ENCODE measurements at places on chromosomes 6 and 20.

DNA sequence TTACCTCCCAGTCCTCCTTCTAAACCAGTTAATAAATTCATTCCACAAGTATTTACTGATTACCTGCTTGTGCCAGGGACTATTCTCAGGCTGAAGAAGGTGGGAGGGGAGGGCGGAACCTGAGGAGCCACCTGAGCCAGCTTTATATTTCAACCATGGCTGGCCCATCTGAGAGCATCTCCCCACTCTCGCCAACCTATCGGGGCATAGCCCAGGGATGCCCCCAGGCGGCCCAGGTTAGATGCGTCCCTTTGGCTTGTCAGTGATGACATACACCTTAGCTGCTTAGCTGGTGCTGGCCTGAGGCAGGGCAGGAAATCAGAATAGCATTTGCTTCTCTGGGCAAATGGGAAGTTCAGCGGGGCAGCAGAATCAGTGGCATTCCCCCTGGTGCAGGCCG is 4.9 kb upstream of the AAR2 start:
- DNase-seq, result no peak

DNA sequence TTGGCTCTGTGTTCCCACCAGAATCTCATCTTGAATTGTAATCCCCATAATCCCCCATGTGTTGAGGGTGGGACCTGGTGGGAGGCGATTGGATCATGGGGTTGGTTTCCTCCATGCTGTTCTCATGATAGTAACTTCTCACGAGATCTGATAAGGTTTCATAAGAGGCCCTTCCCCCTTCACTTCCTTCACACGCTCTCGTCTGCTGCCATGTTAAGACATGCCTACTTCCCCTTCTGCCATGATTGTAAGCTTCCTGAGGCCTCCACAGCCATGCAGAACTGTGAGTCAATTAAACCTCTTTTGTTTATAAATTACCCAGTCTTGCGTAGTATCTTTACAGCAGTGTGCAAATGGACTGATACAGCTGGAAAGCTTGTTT is 90.0 kb downstream of the ELOVL5 start:
- no peak for DNase-seq

DNA sequence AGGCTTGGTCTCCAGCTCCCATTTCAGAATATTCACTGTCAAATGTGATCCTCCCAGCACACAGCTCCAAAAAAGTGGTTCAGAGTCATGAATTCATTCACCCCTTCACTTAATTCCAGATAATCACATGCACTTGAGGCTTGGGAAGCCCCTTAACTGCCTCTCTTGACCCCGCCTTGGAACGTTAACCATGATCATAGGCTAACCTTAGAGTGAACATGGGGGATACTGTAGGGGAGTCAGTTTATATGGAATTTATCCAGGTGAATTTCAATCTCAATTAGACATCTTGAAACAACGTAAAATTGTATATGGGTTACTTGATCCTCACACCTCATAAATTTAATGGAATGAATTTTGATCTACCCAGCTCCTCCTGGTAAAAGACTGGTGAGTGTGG is 346.8 kb upstream of the ARID1B start:
- DNase-seq, result no peak

DNA sequence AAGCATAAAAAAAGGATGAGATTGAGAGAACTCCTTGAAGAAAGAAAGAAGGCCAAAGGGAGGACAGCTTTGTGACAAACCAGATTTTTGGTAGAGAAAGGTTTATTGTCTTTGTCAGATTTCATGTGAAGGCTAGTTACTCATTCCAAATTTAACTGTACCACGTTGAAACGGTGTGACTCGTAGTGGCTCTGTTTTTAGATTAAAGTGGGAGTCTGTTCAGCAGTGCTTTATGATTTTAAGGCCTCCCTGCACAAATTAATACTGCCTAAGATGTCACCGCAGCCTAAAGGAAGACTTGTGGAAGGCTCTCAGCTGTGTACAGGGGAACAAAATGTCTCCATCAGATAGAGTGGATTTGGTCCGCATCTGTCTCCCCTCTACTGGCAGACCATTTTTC is 35.9 kb downstream of the CDC40 start:
- no peak for DNase-seq

- DNase-seq, result no peak
Observed at GRCh38 chr6:24840187-24840586, 41.5 kb upstream of the ARMH2 start.

DNA sequence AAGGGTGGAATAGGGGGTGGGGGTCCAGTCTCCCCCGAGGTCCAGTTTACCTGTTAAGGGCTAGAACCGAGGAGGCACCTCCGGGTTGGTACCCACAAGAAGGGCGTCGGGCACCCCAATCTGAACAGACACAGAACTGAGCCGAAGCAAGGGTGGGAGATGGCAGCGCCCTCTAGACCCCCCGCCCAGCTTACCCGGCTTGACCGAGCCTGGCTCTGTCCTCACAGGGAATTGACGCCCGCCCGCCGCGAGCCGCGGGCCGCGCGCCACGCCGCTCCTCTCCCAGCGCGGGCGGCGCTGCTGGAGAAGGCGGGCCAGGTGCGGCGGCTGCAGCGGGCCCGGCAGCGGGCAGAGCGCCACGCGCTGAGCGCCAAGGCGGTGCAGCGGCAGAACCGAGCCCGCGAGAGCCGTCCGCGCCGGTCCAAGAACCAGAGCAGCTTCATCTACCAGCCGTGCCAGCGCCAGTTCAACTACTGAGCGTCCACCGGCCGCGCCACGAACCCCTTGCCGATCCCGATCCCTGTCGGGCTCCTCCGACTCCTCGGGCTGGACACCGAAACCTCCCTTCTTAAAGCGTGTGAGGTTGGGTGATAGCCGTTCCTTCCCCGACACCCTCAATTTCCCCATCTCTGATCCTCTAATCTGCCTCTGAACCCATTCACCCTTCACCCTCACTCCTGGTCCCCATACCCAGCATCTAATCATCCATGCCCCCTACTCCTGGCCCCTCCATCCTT is 5.9 kb downstream of the TP53INP2 start:
- no peak for DNase-seq

- DNase-seq, result peak; percentile 65
Observed at GRCh38 chr20:32535953-32536823, 48.9 kb downstream of the NOL4L start.

GRCh38 chr20:23434521-23435313 is 4.8 kb upstream of the CSTL1 start:
- no peak for DNase-seq

- DNase-seq, result no peak
Observed at GRCh38 chr6:17580518-17581048, 19.5 kb upstream of the FAM8A1 start.

DNA sequence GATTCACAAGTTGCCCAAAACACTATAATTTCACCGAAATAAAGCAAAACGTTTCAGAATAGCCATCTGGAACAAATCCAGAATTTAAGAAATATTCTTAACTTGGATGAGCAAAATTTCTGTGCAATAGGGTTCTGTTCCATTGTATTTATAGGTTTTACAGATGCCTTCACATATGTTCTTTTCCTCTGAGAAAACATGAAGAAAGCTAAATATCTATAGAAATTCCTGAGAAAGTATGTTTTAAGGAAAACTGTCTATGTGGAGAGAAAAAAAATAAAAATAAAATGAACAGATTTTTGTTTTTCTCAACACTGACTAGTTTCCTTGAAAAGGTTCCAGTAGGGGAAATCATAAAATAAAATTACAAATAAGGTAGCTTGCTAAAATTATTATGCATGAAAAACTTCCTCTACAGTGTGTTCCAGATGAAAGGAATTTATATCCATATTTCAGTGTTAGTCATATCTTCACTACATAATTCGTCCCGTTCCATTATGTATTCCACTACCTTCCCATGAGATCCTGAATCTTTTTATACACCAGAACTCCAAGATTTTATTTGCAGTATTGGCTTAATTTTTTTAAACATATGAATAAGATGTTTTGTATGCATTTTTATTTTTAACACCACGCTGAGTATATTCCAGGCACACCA is 42.4 kb upstream of the TMX4 start:
- no peak for DNase-seq

GRCh38 chr20:5024982-5025381 is 23.7 kb upstream of the SLC23A2 start:
- no peak for DNase-seq

DNA sequence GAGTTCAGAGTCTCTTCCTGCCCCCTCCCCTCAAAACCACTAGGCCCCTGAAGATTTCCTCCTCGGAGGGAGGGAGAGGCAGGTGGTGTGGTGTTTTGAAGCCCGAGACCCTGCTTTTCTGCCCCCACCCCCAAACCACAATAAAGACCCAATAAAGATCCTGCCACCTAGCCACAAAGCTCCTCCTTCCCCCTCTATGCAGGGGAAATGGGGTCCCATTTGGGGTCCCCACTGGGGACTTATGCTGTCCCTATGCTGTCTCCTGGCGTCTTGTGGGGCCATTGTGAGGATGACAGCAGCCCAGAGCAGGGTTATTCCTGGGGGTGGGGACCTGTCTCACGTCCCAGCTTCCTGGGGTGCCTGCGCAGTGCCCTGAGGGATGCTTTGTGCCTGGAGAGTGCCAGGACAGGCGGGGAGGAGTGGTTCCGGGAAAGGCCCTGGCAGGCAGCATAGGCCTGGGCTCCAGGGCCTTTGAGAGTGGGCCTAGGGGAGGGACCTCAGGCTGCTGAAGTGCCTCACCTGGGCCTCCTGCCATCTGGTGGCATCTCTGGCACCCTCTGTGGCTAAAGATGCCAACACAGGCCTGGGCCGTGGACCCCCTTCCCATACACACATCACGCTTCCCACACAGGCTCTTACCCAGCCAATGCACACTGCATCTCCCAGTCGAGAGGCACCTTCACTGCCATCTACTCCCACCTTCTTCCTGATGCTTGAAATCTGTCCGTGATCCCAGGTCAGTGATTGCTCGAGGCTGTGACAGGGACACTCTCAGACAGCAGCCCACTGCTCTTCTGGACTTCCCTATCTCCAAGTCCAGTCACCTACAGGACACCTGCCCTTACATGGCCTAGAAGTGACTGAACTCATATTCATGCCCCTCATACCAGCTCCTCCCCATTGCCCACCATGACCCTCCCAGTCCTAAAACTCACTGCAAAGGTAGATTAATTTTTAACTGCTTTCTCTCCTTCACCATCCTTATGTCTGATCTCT is 7.9 kb upstream of the ARMC12 start:
- DNase-seq, result no peak

- DNase-seq, result no peak
Observed at GRCh38 chr6:161507375-161507774, 233.5 kb upstream of the AGPAT4 start.

- no peak for DNase-seq
Observed at GRCh38 chr6:126066053-126067048, 80.0 kb downstream of the TRMT11 start.

DNA sequence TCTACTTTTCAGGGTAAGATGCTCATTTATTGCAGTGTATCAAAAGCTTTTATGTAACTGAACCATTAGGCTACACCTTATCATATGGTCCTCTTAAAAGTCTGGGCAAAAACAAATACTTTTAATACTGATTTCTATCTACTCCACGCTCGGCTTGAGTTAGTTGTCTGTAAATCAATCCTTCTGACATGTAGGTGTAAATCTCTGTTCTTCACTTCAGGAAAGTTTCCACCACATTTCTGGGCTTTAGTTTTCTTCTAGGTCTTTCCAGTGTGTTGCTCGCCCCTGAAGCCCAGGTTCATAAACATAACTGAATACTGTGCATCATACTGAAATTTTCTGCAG is 89.2 kb upstream of the RNF217 start:
- DNase-seq, result no peak

DNA sequence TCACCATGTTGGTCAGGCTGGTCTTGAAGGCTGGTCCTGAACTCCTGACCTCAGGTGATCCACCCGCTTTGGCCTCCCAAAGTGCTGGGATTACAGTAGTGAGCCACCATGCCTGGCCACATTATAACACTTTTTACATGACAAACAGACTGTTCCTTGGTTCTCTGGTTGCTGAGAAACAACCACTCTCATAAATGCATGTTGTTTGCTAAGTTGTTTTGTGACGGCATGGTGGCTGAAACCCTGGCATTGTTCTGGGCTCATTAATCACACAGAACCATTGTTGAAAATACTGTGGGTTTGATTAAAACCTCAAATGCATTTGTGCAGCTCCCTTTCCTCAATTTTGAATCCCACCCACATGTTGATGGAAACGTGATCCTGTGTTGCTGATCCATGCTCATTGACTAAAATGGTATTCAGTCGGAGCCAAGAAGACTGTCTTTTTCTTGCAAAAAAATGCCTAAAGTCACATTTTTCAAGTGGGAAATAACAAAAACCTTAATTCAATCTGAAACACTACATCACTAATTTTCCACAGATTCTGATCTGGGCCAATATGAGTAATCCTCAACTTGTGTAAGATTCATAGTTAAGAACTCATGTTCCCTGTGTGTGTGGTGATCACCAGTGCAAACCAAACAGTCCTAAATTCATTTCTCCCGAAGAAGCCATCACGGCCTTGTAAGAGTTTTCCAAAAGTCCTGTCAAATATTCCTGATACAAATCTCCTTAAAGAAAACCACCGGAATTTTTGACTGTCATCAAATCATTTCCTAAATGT is 132.8 kb downstream of the FNDC1 start:
- DNase-seq, result no peak

Measured in activated CD8-positive, alpha-beta memory T cell treated with anti-CD3 and anti-CD28 coated beads for 1 hour (primary cell).